Naive thymus-derived CD8-positive, alpha-beta T cell (primary cell): ENCODE measurements at places on chromosomes 2 and 18. TPM values are rescaled to one million over a fixed set of nuclear protein-coding genes. Genes with fewer than 3 reads are reported as not detected.

GRCh38 chr2:223247136-223247535, 195.1 kb downstream of the KCNE4 start:
- H3K4me3 ChIP-seq, result no peak overlapping the region
- no peaks in the 10 kb centered on the region for H3K27me3 ChIP-seq
- no peaks in the 10 kb centered on the region for H3K36me3 ChIP-seq
- DNase-seq, result no peak
- H3K27ac ChIP-seq, result no peak overlapping the region

DNA sequence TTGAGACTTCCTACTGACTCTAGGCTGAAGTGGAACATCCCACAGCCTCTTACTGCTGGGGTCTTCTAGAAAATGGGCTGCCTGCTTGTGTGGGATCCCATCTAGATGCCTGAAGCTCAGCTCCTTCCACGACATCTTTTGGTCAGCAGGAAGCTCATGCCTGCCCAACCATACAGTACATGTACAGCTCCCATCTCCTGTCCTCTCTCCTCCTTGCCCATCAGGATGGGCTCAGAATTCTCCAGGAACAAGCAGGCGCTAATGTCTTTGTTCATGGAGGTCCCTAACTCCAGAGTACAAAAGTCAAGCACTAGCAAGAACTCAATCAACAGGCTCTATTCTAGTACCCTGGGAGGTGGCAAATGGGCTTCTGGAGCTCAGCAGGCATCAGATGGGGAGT, 31.7 kb upstream of the GPR17 start:
- no peak for DNase-seq
- no peaks in the 10 kb centered on the region for H3K36me3 ChIP-seq
- no peak overlapping the region for H3K27ac ChIP-seq
- H3K4me3 ChIP-seq, result no peak overlapping the region
- H3K27me3 ChIP-seq, result no peaks in the 10 kb centered on the region

GRCh38 chr2:97995026-97995733, 568 bp downstream of the TMEM131 start:
- H3K27ac ChIP-seq, result peak overlapping the region; percentile 91
- peak; percentile 36 for DNase-seq
- H3K4me1 ChIP-seq, result peaks cover 44% of the 10 kb centered on the region

DNA sequence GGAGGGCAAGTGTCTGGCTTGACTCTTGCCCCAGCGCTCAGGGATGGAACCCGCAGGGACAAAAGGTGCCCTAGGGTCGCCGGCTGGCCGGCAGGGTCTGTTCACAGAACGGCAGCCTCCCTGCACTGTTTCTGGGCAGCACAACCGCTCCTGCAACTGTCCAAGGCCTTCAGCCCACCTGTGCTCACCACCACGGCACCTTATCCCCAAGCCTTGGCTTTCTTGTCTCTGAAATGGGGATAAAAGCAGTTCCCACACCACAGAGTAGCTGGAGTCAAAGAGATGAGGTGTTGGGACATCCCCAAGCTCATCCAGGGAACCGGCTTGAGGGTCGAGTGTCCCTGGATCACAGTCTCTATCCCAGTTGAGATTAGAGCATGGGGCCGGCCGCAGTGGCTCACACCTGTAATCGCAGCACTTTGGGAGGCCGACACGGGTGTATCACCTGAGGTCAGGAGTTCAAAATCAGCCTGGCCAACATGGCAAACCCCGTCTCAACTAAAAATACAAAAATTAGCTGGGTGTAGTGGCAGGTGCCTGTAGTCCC, 4.7 kb downstream of the SNORC start:
- DNase-seq, result no peak
- H3K4me3 ChIP-seq, result peak overlapping the region; percentile 15
- H3K36me3 ChIP-seq, result no peaks in the 10 kb centered on the region
- H3K27me3 ChIP-seq, result peaks cover 17% of the 10 kb centered on the region

DNA sequence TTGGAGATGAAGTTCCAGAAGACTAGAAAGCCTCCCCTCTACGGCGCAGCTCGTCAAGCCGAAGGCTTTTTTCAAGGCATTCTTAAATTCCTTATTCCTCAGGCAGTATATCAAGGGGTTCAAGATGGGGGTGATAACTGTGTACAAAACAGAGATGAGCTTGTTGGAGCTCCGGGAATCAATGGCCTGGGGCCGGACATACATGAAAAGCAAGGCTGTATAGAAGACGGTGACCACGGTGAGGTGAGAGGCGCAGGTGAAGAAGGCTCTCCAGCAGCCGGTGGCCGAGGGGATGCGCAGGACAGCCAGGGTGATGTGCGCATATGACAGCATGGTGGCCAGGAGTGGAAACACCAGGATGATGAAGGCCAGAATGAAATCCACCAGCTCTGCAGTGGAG, 8.2 kb downstream of the OR6B3 start:
- H3K4me3 ChIP-seq, result no peak overlapping the region
- peaks cover 27% of the 10 kb centered on the region for H3K27me3 ChIP-seq
- no peak overlapping the region for H3K27ac ChIP-seq
- DNase-seq, result no peak

DNA sequence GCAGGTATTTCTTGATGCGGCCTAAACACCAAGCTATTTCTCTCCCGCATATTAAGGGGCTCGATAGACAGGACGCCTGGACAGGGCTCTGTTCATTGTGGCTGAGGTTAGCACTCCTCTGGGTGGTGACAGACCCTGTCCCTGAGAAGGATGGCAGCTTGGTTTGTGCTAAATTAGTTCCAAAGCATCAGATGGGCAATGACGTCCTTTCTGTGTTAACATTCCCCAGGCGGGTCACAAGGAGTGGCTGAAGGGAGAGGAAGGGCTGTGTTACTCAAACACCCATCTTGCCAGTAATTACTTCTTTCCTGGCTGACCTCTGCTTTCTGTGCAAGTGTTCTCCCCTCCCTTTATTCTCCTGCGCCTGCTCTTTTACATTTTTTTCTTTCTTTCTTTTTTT, 75.0 kb downstream of the TMEM247 start:
- H3K27ac ChIP-seq, result no peak overlapping the region
- no peak for DNase-seq
- H3K36me3 ChIP-seq, result peaks cover 19% of the 10 kb centered on the region
- H3K4me3 ChIP-seq, result no peak overlapping the region
- H3K27me3 ChIP-seq, result no peaks in the 10 kb centered on the region
- peaks cover 45% of the 10 kb centered on the region for H3K4me1 ChIP-seq

DNA sequence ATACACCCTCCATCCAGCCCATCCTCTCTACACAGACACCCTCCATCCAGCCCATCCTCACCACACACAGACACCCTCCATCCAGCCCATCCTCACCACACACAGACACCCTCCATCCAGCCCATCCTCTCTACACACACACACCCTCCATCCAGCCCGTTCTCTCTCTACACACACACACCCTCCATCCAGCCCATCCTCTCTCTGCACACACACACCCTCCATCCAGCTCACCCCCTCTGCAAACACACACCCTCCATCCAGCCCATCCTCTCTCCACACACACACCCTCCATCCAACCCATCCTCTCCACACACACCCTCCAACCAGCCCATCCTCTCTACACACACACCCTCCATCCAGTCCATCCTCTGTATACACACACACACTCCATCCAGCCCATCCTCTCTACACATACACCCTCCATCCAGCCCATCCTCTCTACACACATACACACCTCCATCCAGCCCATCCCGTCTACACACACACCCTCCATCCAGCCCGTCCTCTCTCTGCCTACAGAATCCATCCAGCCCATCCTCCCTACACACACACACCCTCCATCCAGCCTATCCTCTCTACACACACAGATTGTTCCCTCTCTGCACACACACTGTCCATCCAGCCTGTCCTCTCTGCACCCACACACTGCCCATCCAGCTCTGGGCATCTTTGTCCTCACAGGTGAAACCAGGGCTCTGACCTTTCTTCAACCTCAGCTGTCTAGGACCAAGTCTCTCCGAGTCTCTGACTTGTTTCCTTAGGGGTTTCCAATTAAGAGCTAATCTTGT, 81.2 kb downstream of the EIPR1 start:
- H3K4me1 ChIP-seq, result peaks cover 19% of the 10 kb centered on the region
- H3K27ac ChIP-seq, result no peak overlapping the region
- peaks cover 8% of the 10 kb centered on the region for H3K36me3 ChIP-seq
- no peak overlapping the region for H3K4me3 ChIP-seq
- H3K27me3 ChIP-seq, result no peaks in the 10 kb centered on the region
- no peak for DNase-seq

DNA sequence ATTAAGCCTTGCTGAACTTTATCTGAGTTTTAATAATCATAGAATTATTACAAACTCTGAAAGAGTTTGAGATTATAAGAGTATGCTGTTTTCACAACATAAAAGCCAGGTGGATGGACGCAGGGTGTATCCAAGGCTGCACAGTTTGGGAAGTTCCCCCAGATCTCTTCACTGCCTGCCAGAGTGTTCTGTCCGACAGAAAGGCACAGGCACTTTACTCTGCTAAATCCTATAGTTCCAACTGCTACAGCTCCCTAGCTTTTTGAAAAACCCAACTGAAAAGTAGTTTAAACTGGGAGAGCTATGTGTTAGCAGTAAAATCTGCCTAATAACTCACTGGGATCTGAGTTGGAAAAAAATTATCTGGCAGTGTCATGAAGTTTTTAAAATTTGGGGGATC, 38.0 kb downstream of the MFSD6 start:
- no peak overlapping the region for H3K4me3 ChIP-seq
- H3K27ac ChIP-seq, result no peak overlapping the region
- no peaks in the 10 kb centered on the region for H3K27me3 ChIP-seq
- no peaks in the 10 kb centered on the region for H3K36me3 ChIP-seq

GRCh38 chr2:137173463-137173862, 408.1 kb downstream of the THSD7B start:
- H3K27ac ChIP-seq, result no peak overlapping the region
- no peak overlapping the region for H3K4me3 ChIP-seq
- H3K27me3 ChIP-seq, result peaks cover 5% of the 10 kb centered on the region
- no peaks in the 10 kb centered on the region for H3K36me3 ChIP-seq
- no peak for DNase-seq
- H3K4me1 ChIP-seq, result no peaks in the 10 kb centered on the region

DNA sequence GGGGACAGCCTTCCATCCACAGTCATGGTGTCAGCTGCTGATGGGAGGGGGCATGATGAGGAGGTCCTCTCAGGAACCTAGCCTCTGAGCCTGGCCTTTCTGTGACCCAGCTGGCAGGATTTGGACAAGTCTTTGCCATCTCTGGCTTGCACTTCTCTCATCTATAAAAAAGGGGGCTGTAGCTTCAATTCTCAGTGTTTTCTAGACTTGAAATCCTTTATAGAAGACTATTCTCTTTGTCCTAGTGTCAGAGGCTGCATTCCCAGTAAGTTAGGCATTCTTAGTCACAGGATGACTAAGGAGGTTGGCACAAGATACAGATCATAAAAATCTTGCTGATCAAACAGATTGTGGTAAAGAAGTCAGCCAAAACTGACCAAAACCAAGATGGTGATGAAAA, 958.5 kb downstream of the CNTNAP5 start:
- H3K4me3 ChIP-seq, result no peak overlapping the region
- no peak for DNase-seq

DNA sequence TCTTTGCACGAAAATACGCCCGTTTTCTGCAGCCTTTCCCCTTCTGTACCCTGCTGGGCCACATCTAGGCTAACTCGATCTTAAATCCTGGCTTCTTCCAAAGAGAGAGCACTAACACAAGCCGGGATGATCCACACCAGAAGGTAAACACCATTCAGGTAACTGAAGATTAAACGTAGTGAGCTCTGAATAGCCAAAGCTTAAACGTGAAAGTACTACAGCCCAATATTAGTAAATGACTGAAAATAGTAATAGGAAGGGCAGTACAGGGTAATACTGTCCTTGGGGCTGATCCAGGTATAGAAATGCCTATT, 422 bp upstream of the MRPL53 start:
- H3K27me3 ChIP-seq, result no peaks in the 10 kb centered on the region
- peaks cover 10% of the 10 kb centered on the region for H3K36me3 ChIP-seq
- H3K4me1 ChIP-seq, result peaks cover 41% of the 10 kb centered on the region
- H3K4me3 ChIP-seq, result peak overlapping the region; percentile 98
- no peak for DNase-seq

DNA sequence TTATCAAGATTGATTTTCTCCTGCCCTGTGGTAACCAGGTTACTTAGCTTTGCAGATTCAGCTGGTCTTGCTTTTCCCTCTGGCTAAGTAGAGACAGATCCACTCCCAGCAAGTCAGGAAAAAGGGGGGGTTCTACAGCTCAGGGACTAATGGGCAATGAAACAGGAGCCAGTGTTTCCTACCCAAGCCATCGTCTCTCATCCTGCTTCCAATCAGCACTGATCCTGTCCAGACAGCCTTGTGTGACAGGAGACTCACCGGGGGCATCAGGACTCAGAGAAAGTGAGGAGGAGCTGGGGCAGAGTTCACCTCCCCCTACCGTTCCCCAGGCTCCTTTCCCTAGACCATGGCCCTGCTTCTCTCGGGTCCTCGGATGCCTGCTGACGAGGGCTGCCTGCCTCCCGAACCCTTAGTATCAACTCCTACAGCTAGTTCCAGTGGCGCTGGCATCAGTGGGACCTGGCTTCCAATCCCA, 307.6 kb downstream of the ALK start:
- no peak for DNase-seq
- no peak overlapping the region for H3K27ac ChIP-seq
- no peak overlapping the region for H3K4me3 ChIP-seq
- no peaks in the 10 kb centered on the region for H3K36me3 ChIP-seq
- no peaks in the 10 kb centered on the region for H3K4me1 ChIP-seq

DNA sequence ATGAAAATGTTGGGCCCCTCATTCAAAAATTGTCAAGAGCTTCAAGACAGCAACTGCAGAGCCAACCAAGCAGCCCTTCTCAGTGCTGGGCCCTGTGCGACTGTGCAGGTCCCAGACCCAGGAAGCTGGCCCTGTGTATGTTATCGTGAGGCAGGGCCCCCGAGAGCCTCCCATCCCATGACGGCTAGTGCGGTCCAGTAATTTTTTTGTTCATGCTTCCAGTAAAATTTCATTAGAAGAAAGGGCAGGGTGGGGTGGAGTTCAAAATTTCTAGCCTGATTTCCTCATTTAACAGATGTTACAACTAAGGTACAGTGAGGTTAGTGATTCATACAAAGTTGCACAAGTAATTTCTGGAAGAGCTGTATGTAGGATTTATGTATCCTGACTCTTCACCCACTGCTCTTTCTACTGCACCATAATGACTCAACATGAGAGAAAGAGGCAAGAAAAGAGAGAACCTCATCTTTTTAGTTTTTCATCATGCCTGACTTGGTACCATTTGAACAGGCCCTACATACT, 105.5 kb downstream of the ZEB2 start:
- H3K4me1 ChIP-seq, result peaks cover 12% of the 10 kb centered on the region
- H3K4me3 ChIP-seq, result no peak overlapping the region
- no peak overlapping the region for H3K27ac ChIP-seq
- no peaks in the 10 kb centered on the region for H3K36me3 ChIP-seq

GRCh38 chr2:237561221-237561620, 5.2 kb upstream of the PRLH start:
- H3K27me3 ChIP-seq, result peaks cover 30% of the 10 kb centered on the region
- no peak overlapping the region for H3K4me3 ChIP-seq
- H3K27ac ChIP-seq, result no peak overlapping the region
- no peaks in the 10 kb centered on the region for H3K4me1 ChIP-seq
- no peak for DNase-seq

- H3K4me1 ChIP-seq, result peaks cover 15% of the 10 kb centered on the region
- DNase-seq, result no peak
- H3K27me3 ChIP-seq, result peaks cover 4% of the 10 kb centered on the region
- no peaks in the 10 kb centered on the region for H3K36me3 ChIP-seq
- H3K4me3 ChIP-seq, result no peak overlapping the region
Measured at GRCh38 chr2:8550481-8550880, 131.4 kb upstream of the ID2 start.

WNT6 gene
- total RNA-seq, result not detected

STPG4 gene
- 1.0 TPM for total RNA-seq

CBLN2 gene
- total RNA-seq, result not detected

SLC35G4 gene
- total RNA-seq, result not detected

INPP5D gene
- 123 TPM for total RNA-seq

AFG3L2 gene
- total RNA-seq, result 37.7 TPM

MAB21L4 gene
- total RNA-seq, result not detected

LRRTM4 gene
- total RNA-seq, result not detected

PTPRN gene
- total RNA-seq, result not detected

ANKRD62 gene
- not detected for total RNA-seq
